ENCODE measurements at places on chromosomes 5 and 9.
A peak's percentile ranks its signal among the peaks of the same experiment; 100 is the strongest.

- DNase-seq = no peak
These were observed 107.1 kb downstream of the PALM2AKAP2 start for GRCh38 chr9:109887079-109887478.

DNA sequence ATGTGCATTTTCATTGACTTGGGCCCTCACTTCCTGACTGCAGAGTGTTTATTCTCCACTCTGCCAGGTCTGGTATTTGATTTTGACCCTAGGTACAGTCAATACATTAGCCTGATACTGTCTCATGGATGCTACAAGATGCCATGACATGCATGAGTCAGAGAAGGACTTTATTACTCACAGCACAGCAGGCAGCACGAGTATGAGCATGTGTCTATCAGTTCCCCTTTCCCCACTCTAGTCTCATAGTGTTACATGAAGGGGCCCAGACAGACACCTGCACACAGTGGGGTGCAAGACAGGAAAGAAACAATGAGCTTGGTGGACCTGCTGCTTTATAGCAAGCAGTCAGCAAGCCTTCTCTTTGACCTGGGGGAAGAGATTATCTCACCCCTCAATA lies 19.6 kb downstream of the ITGA2 start:
- no peak for DNase-seq

DNA sequence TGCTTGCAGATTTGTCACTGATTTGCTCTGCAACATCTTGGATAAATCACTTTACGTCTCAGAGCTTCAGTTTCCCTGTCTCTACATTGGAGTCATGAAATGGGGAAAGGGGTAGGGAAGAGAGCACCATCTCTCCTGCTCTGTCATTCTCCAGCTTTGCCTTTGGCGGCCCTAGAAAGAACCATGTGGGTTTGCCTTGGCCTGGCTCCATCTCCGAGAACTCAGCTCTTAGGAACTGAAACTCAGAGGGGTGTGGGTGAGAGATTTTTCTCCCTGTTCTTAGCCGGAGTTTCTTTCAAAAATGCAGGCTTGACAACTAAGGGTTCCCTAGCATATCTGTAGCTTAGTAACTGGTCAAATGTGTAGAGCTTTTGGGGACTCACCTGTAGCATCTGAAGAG lies 123.5 kb downstream of the SMARCA2 start:
- no peak for DNase-seq

GRCh38 chr5:88660947-88661805 lies 221.8 kb downstream of the MEF2C start:
- peak; percentile 81 for DNase-seq

DNA sequence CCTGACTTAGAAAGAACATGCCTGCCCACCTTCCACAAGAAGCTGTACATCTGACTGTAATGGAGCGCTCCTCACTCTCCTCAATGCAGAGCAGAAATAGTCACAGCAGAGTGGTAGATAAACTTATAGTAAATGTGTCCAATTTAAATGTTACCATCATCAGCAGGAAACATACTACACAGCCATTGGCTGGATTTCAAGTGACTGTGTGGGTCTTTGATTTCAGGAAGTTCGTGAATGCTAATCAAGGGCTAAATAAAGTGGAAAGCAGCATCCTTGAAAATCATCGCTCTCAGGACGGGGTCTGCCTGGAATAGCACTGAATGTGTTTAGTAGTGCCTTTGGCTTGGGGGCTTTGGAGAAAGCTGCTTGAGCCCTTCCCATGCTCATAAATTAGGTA lies 32.4 kb upstream of the CRHBP start:
- DNase-seq = no peak

DNA sequence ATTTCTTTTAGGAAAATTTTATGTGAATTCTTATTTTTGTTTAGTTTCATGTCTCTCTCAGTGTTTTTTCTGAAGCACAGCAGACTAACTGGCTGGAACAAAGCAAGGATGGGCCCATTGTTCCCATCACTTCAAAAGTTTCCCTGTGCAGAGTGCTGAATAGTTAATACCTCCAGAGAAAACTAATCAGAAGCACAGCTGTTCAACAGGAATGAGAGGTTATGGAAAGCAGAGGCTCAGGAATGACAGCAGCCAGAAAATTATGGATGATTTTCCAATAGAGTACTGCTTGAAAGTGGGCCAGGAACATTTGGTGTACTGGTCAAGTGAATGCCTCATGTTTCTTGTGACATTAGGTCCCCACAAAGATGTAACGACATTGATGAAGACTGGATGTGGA lies 173.0 kb upstream of the TARS1 start:
- DNase-seq = no peak

DNA sequence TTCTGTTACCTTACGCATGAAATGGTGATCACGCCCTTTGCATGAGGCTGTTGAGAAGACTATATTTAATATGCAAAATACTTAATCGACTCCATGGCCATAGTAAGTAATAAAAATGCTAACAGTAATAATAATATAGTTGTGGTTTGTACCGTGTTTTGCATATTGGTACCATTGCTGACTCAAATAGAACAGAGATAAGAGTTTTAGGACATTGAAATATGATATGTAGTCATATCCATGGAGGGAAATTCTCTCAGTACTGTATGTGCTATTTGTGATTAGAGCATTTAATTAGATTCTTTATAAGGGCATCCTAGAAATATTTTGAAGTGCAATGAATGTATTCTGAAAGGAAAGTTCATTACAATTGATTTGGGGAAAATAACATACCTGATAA lies 41.9 kb downstream of the CFAP90 start:
- DNase-seq = no peak

- DNase-seq = no peak
These were observed 8.4 kb downstream of the SEMA6A start for GRCh38 chr5:116566251-116566650.

GRCh38 chr9:21399956-21400355 lies 9.0 kb upstream of the IFNA8 start:
- DNase-seq = no peak

DNA sequence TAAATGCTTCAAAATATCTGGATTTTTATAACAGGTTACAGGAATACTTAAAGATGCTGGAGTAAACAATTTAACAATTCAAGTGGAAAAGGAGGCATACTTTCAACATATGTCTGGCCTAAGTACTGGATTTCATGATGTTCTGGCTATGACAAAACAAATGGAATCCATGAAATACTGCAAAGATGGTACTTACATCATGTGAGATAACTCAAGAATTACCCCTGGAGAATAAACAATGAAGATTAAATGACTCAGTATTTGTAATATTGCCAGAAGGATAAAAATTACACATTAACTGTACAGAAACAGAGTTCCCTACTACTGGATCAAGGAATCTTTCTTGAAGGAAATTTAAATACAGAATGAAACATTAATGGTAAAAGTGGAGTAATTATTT lies 35.6 kb downstream of the SLC30A5 start:
- no peak for DNase-seq

DNA sequence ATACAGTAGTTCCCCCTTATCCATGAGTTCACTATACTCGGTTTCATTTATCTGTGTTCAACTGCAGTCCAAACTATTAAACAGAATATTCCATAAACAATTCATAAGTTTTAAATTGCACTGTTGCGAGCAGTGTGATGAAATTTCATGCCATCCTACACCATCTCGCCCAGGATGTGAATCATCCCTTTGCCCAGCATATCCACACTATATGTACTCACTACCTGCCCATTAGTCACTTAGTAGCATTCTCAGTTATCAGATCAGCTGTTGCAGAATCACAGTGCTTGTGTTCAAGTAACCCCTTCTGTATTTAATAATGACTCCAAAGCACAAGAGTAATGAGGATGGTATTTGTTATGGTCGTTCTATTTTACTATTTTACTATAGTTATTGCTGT lies 51.5 kb downstream of the SHOC1 start:
- no peak for DNase-seq

GRCh38 chr5:65482736-65483545 lies 1.2 kb upstream of the ADAMTS6 start:
- DNase-seq = no peak

- no peak for DNase-seq
These were observed 100.3 kb downstream of the ENTREP1 start for GRCh38 chr9:69425136-69425801.

DNA sequence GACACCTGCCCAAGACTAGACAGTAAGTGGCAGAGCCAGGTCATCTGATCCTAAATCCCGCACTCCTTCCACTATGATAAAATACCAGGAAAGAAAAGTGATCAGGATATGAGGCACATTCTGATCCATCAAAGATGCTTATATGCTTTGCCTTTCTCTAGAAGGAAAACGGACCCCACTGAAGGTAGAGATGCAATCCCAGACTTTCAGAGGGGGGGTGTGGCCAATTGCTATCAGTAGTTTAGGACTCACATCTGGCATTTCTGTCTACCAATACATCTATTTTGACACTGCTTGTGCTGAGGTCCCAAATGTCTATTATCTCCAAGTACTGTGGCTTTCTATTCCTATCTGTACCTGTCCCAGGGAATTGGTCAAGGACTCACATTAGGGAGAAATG lies 1.7 kb downstream of the TRIM52 start:
- DNase-seq = no peak

DNA sequence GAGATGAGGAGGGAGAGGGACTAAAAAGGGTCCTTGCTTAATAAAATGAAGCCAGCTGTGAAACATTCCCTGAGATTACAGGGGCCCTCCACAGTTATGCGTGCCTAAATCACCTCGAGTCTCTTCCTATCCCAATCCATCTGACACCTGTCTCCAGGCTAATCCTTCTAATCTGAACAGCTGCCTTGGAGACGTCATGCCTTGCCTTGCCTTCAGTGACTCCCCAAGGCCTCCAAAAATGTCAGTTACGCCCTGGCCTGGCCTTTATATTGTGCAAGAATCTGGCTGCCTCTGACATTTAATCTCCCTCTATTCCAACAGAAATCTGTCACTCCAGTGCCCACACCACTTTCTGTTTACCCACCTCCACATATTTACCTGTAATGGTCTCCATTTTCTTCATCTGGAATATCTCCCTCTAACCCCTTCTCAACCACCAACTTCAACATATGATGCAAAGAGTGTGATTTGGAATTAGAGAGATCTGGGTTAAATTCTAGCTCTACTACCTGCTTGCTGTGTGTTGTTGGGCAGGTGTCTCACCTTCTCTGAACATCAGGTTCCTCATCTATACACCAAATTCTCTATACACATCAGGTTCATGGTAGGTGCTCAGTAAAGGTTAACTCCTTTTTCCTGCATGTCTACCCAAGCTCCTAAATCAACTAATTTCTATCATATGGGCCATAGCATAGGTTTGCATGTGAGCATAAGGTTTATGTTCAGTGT lies 57.9 kb downstream of the PTCD2 start:
- no peak for DNase-seq

- DNase-seq = no peak
These were observed 98.0 kb downstream of the TRIO start for GRCh38 chr5:14241141-14241540.

DNA sequence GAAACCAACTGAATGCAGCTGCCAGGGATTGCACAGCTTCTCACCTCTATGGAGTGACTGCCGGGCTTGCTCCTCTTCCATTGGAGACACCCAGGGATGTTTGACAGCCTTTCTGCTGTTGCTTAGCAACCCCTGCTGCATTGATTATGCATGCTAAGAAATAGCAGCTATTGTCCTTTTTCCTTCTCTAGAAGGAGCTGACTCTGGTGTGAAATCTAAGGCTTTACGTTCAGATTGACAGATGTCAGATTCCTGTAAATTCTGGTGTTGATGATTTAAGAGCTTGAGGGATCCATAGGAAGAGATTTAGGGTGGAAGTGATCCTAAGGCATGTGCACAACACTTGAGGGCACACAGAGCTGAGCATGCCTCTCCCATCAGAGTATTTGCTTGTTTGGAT lies 267.7 kb downstream of the NTRK2 start:
- DNase-seq = no peak

GRCh38 chr9:16521868-16522411 lies 348.5 kb downstream of the BNC2 start:
- no peak for DNase-seq

GRCh38 chr5:54887663-54888062 lies 97.7 kb downstream of the ESM1 start:
- DNase-seq = no peak

All from progenitor cell of endocrine pancreas (in vitro differentiated cells).